ENCODE measurements at places on chromosomes 7 and 10.

DNA sequence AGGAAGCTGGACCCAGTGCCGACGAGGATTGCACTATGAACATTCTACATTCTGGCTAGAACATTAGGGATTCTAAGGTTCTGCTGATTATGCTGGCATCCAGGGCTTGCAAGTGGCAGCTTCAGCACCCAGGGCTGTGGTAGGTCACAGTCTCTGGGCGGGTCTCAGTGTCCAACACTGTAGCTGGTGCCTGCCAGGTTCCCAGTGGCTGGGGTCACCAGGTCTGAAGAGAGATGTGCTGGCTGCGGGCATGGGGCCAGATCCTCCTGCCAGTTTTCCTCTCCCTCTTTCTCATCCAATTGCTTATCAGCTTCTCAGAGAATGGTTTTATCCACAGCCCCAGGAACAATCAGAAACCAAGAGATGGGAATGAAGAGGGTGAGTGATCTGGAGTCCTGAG lies at the start of gene PTTG1IP2:
Gene PTTG1IP2, plus strand, starts transcription at position 86 of the 400 bp plus-strand sequence. Its CDS starts 148 bp downstream, at position 234.
- no peak for DNase-seq

GRCh38 chr7:140638173-140638791 lies 2.3 kb downstream of the DENND2A start:
- DNase-seq, result peak; percentile 40

GRCh38 chr10:12902135-12902572 lies 99.4 kb downstream of the CCDC3 start:
- peak; percentile 57 for DNase-seq

DNA sequence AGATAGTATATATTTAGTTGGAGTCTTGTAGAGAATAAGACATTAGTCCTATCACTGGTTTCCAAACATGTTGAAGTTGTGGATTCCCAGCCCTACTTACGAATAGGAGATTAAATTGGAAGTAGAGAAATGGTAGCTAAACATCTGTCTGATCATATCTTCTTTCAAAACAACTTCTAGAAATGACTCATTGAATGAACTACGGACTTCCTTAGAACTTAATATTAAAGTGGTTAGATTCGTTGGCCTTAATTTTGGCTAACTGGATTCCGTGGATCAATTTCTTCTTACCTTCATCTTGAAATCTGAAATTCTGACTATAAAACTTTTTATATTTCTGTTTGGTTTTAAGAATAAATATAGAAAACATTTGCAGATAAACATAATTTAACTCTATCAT lies 3.4 kb downstream of the PHF14 start:
- DNase-seq, result no peak

DNA sequence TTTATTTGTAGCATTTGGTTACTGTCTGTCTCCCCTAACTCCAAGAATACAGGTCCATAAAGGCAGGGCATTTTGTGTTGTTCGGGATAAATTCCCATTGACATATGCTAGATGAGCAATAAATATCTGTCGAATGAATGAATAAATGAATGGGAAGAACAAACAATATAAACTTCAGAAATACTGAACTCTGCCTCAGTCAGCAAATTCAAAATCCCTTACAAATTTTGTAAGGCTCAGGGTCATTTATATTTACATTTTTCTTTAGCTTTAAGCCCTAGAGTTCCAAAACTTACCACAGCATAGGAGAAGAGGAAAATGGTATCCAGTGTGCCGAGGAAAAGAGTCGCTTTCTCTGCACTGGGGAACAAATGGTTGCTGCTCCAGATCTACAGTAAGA lies 29.0 kb downstream of the SLC37A3 start:
- DNase-seq, result no peak

GRCh38 chr10:52883996-52884871 lies 111.7 kb upstream of the MBL2 start:
- peak; percentile 63 for DNase-seq

- no peak for DNase-seq
Measured at GRCh38 chr10:131425752-131426533, 114.4 kb upstream of the TCERG1L start.

- DNase-seq, result no peak
Measured at GRCh38 chr10:71631007-71631861, 88.3 kb downstream of the C10orf105 start.

- no peak for DNase-seq
Measured at GRCh38 chr10:24893127-24893526, 59.3 kb downstream of the PRTFDC1 start.

DNA sequence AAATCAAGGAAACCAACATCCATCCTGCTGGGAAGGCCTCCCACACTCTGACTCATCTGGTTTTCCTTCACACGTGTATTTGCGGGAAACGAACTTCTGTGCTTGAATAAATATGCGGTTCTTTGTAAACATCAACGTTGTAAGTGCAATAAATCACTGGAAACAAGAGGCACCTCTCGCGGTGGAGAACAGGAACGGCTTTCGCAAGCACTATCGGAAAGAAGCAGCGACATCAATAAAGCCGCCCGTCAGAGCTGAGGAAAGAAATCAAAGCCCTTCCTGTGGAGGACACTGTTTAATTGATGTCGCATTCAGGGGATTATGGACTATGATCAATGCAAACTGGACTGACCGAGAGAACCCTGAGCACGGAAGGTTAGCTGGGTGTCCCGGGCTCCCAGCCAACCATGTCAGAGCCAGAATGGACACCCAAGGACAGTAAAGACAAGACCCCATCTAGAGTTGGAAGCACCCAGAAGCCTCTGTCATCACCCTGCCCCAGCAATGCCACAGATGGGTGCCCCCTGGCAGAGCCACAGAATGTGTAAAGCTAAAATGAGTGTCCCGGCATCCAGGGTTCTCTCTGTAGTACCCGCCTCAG lies 37.6 kb downstream of the OAT start:
- no peak for DNase-seq

DNA sequence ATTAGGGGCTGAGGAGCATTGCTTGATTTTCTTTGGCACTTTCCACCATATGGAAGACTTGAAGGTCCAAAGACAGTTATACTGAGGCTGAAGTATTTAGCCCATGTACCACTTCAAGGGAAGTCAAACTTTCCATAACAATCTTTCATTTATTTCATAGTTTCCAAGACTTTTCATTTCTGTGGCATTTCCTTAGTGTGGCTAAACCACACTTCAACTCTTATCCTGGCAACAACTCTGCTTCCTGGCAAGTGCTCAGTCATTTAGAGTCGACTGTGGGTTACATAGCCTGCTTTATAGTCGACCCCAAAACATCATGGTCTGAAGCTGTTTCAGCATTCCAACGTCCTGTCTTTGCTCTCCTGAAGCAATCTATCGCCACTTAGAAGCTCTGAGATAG lies 343.0 kb upstream of the SEMA3D start:
- no peak for DNase-seq
